Globus pallidus (tissue), 1 donor: ENCODE measurements at places on chromosomes 6 and 20.
A peak's percentile ranks its signal among the peaks of the same experiment; 100 is the strongest.

DNA sequence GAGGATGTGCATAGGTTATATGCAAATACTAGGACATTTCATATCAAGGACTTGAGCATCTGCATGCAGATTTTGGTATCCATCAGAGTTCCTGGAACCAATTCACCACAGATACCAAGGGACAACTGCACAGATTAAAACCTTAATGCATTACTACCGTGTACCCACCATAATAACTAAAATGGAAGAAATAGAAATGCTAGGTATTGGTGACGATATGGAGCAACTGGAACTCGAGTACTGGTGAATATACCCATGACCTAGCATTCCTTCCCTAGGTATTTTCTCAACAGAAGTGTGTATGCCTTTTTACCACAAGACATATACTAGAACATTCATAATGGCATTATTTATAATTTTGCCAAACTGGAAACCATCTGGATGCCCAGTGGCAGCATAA, 18.5 kb downstream of the KCNS1 start:
- no peak for DNase-seq

DNA sequence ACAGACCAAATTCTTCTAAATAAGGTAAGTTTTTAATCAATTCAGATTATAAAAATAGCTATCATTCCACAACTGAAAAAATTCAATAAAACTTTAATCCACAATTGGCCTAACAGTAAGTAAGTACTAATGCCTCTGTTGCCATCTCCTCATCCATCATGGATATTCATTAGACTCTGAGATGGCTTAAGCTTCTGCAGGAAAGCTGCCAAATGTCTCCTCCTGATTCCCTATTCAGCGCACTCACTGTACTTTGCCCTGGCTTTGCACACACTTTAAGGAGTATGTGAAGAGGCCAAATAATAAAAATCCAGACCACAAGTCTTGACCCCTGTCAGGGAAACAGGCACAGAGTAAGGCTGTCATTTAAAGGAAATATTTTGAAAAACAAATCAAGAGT, 23.6 kb downstream of the PGM3 start:
- peak; percentile 24 for DNase-seq

DNA sequence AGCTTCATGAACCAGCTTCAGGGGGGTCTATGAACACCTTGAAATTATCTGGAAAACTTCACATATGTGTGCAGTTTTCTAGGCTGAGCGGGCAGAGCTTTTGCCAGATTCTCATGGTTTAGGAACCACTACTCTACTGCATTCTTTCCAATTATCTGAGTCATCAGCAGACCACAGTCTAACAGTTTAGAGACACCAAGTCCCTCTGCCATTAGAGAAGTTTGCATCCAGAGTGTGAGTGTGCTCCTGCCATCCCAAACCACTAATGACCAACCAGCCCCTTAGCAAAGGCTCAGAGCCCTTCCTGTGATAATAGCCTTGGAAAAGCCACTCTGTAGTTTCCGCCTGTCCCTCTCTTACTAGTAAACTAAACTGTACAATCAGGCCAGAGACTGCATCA, 96.8 kb downstream of the PHACTR1 start:
- DNase-seq, result no peak

- peak; percentile 49 for DNase-seq
Measured at GRCh38 chr6:7243179-7243981, 69.6 kb downstream of the SSR1 start.

- no peak for DNase-seq
Measured at GRCh38 chr6:146908786-146909185, 295.4 kb upstream of the STXBP5 start.
